ENCODE measurements at places on chromosomes 1 and 21. TPM values are rescaled to one million over a fixed set of nuclear protein-coding genes. Genes with fewer than 3 reads are reported as not detected.

- H3K4me3 ChIP-seq = no peak overlapping the region
- no peaks in the 10 kb centered on the region for H3K36me3 ChIP-seq
- H3K4me1 ChIP-seq = no peaks in the 10 kb centered on the region
- DNase-seq = no peak
Observed at GRCh38 chr21:36065497-36066036, 4.3 kb upstream of the CBR1 start.

- no peaks in the 10 kb centered on the region for H3K36me3 ChIP-seq
- H3K27ac ChIP-seq = no peak overlapping the region
- H3K27me3 ChIP-seq = no peaks in the 10 kb centered on the region
- H3K4me1 ChIP-seq = no peaks in the 10 kb centered on the region
Observed at GRCh38 chr1:219422811-219423598, 189.9 kb downstream of the ZC3H11B start.

DNA sequence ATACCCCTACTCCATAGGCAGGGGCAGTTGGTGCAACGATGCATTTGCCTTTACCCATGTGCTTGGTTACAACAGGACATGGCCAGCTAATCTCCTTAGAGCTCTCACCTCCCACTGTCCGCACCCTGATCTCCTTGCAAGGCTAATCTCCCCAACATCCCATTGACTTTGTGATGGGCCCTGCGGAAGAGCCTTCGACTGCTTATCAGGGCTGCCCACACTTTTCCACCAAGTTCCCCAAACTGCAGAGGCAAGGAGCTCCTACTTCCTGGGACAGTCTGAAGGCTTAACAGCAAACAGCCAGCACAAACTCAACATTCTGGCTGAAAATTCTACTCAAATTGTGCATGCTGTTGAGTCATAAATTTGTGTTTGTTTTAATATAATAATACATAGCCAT is 36.0 kb downstream of the C1orf94 start:
- no peak overlapping the region for H3K4me3 ChIP-seq
- H3K36me3 ChIP-seq = no peaks in the 10 kb centered on the region
- no peaks in the 10 kb centered on the region for H3K4me1 ChIP-seq
- no peak for DNase-seq
- no peak overlapping the region for H3K27ac ChIP-seq

DNA sequence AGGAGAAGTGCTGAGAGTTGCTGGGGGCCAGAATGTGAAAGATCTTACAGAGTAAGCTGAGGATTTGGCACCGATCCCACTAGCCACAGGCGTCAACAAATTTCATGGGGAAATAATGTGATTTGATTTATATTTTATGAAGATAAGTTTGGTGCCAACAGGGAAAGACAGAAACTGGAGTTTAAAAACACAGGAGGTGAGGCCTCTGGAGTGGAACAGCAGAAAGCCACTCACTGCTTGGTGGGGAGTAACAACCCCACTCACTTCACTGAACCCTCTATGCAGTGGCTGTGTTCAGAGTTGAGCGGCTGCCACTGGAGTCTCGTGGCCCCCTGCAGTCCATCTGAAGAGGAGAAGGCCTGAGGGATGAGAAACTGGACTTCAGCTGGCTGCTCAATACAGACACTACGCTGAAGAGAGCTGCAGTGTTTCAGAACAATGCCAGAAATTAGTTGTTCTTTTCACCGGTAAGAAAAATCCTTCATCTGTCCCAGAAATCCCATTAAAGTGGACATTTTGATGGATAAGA is 48.0 kb upstream of the RXRG start:
- no peaks in the 10 kb centered on the region for H3K36me3 ChIP-seq
- no peaks in the 10 kb centered on the region for H3K4me1 ChIP-seq
- H3K27me3 ChIP-seq = peaks cover 2% of the 10 kb centered on the region
- H3K4me3 ChIP-seq = no peak overlapping the region

Gene SYDE2
- 15.4 TPM for total RNA-seq

Gene ANGPTL3
- total RNA-seq = not detected

Gene OR6N1
- total RNA-seq = not detected

Gene HPCAL4
- total RNA-seq = not detected

Gene AMY1C
- not detected for total RNA-seq

Gene KCNC4
- total RNA-seq = 3.8 TPM
